ENCODE measurements at places on chromosomes 16 and 17.

DNA sequence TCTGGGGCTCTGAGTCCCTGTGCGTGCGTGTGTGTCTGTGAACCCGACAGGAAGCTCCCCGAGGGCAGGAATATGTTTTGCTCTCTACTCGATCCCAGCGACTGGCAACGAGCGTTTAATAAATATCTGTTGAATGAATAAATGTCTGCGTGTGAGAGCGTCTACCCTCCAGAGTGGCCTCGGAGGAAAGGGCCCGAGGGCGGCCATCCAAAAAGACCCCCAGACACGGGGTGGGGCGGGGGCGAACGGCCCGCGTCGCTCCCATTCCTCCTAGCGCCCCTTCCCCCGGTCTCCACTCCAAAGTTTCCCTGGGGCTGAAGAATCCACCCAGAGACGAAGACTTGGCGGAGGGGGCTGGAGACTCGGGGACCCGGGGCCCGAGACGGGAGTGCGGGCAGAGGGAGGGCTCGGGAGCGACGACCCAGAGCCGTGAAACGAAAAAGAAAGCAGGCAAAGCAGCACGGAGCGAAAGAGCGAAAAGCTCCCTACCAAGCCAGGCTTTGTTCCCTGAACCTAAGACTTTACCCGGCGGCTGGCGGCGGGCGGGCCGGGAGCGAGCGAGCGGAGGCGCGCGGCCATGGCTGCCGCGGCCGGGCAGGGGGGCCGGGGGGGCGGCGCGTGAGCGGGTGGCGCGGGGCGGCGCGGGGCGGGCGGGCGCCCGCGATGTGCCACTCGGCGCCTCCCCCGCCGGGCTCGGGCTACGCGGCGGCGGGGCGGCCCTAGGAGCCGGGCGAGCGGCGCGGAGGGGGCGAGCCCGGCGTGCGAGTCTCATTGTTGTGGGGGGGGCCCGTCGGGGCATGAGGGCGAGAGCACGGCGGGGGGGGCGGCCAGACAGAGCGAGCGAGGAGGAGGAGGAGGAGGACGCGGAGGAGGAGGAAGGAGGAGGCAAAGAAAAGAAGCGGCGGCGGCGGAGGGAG is at the start of gene MLLT6:
MLLT6 (plus strand) TSS at position 668 of the 917 bp plus-strand sequence. CDS start 360 bp downstream, outside the sequence.
- peak within 1 kb of the TSS; percentile 96 for H3K27ac ChIP-seq
- H3K36me3 ChIP-seq: peaks cover 11% of the 10 kb centered on the region
- no peaks in the 10 kb centered on the region for H3K27me3 ChIP-seq
- DNase-seq: peak; percentile 96
- H3K4me1 ChIP-seq: peaks cover 40% of the 10 kb centered on the region

DNA sequence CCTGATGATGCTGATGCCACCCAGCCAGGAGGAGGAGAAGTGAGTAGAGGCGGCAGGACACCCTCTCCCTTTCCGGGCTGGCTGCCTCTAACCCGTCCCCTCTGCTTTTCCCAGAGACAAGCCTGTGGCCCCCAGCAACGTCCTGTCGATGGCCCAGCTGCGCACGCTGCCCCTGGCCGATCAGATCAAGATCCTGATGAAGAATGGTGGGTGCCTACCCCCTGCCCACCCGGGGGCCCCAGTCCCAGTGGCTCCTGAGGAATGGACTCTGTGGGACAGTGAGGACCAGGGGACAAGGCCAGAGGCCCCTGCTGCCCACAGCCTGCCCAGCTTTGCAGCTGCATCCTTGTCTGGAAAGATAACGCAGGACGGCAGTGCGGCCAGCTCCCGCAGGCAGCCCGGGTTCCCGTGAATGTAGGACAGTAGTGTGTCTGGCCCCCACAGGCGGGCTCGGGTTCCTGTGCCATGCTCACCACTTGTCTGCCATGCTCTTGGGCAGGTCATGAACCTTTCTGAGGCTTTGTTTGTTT is 19.9 kb downstream of the POLR3E start:
- H3K27ac ChIP-seq: no peak overlapping the region
- H3K4me1 ChIP-seq: no peaks in the 10 kb centered on the region

GRCh38 chr17:40952661-40953060 is 14.1 kb downstream of the KRT39 start:
- H3K4me3 ChIP-seq: no peak overlapping the region
- H3K36me3 ChIP-seq: no peaks in the 10 kb centered on the region
- no peaks in the 10 kb centered on the region for H3K27me3 ChIP-seq
- no peaks in the 10 kb centered on the region for H3K4me1 ChIP-seq

DNA sequence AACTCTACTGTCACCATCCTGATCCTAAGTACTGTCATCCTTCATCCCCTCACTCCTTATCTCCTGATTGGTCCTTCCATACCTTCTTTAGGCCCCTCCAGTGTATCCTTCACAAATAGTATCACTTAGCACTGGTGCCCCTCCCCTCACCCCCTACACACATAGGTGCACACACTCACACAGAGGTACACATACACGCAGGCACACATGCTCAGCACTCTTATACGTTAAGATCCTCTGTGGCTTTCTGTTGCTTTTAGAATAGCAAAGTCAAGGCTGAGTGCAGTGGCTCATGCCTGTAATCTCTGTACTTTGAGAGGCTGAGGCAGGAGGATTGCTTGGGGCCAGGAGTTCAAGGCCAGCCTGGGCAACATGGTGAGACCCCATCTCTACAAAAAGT is 32.1 kb downstream of the CDRT15 start:
- peaks cover 7% of the 10 kb centered on the region for H3K4me1 ChIP-seq
- H3K27me3 ChIP-seq: no peaks in the 10 kb centered on the region
- no peak overlapping the region for H3K4me3 ChIP-seq
- no peak overlapping the region for H3K27ac ChIP-seq
- no peak for DNase-seq

DNA sequence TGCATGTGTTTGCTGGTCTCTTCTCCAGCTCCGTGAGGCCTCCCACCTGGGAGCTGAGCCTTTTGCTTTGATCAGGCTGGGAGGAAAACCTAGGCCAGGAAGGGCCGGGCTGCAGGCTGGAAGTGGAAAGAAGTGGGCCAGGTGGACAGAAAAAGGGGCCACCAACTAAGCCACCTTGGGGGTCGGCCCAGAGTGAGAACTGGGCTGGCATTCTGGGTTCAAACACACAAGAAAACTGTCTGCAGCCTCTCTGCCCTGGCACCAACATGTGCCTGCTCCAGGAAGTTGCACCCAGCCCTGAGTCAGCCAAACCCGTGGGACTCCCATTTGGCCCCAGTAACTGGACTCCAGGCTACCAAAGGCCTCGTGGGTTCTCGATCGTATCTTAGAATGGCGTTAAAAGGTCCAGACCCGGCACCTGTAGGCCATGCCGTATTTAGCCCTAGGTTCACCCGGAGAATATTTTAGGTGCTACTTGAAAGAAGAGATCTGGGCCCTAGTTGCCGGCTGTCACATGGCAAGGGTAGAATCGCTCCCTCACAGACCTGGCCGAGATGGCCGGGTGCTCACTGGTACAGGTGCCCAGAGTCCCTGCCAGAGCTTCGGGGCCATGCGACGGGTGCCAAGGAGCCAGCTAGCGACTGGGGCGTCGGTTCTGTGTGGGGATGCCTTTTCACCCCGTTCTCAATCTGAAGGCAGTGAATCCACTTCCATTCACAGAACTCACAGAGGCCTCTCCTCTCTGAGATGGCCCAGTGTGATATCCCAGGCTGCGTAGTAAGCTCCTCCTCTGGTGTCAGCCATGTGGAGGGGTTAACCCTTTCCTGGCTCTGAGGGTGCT is 236.6 kb downstream of the MRTFB start:
- no peaks in the 10 kb centered on the region for H3K36me3 ChIP-seq
- H3K4me1 ChIP-seq: peaks cover 21% of the 10 kb centered on the region
- no peak overlapping the region for H3K27ac ChIP-seq

GRCh38 chr16:11138769-11139325 is 117.2 kb downstream of the SOCS1 start:
- H3K27me3 ChIP-seq: no peaks in the 10 kb centered on the region
- no peak overlapping the region for H3K27ac ChIP-seq
- H3K4me3 ChIP-seq: no peak overlapping the region
- no peaks in the 10 kb centered on the region for H3K36me3 ChIP-seq
- H3K4me1 ChIP-seq: peaks cover 51% of the 10 kb centered on the region

DNA sequence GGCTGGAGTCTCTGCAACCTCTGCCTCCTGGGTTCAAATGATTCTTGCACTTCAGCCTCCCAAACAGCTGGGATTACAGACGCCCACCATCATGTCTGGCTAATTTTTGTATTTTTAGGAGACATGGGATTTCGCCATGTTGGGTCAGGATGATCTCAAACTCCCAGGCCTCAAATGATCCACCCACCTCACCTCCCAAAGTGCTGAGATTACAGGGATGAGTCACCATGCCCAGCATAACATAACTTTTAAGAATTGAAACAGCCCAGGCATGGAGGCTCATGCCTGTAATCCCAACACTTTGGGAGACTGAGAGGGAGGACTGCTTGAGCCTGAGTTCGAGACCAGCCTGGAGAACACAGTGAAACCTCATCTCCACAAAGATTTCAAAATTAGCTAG is 2.5 kb downstream of the RSL1D1 start:
- DNase-seq: no peak
- H3K4me3 ChIP-seq: no peak overlapping the region
- no peaks in the 10 kb centered on the region for H3K27me3 ChIP-seq
- H3K36me3 ChIP-seq: peaks cover 42% of the 10 kb centered on the region
- no peak overlapping the region for H3K27ac ChIP-seq
- H3K4me1 ChIP-seq: peaks cover 25% of the 10 kb centered on the region

DNA sequence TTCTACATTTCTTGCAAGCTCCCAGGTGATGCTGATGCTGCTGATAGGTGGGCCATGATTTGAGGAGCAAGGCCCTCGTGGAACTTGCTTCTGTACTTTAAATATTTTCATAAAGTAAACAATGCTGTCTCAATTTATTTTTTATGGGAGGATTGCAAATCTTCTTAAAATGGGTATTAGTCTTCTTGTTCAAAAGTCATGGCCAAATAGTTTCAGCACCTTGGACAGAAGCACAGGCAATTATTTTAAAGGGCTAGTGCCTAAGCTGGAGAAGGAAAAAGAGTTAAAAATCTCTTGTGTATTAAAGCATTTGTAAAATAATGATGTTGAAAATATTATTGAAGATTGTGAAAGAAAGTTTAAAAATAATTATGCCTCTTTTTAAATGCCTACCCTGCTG is 50.5 kb downstream of the GPR139 start:
- H3K27ac ChIP-seq: no peak overlapping the region
- H3K36me3 ChIP-seq: no peaks in the 10 kb centered on the region
- H3K27me3 ChIP-seq: no peaks in the 10 kb centered on the region
- no peaks in the 10 kb centered on the region for H3K4me1 ChIP-seq
- no peak overlapping the region for H3K4me3 ChIP-seq
- no peak for DNase-seq

DNA sequence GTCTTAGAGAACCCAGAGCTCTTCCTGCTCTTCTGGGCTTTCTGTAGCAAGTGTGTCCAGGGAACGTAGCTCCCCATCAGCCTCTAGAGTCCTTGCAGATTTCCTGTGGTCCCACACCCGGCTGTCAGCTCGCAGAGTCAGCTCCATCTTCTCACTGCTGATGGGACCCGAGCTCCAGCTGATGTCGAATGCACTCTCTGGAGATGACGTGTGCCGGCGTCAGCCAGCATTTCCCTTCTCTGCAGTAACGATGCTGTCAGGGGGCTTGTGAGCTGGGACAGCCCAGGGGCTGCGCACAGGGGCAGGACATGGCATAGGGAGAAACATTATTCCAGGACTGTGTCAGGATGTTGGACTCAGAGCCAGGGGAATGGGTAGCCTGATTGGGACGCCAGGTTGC is 87.8 kb downstream of the SNX29 start:
- peaks cover 22% of the 10 kb centered on the region for H3K4me1 ChIP-seq
- no peak overlapping the region for H3K27ac ChIP-seq
- peaks cover 7% of the 10 kb centered on the region for H3K36me3 ChIP-seq
- no peak for DNase-seq
- H3K27me3 ChIP-seq: no peaks in the 10 kb centered on the region
